Activated naive CD4-positive, alpha-beta T cell treated with anti-CD3 and anti-CD28 coated beads, Interleukin-2, amount 10 ng/mL, durations not matched to agents 7 days and 5 days (primary cell): ENCODE measurements at places on chromosomes 7 and 10.

GRCh38 chr7:82715344-82715743 is 271.8 kb upstream of the CACNA2D1 start:
- no peak for DNase-seq

DNA sequence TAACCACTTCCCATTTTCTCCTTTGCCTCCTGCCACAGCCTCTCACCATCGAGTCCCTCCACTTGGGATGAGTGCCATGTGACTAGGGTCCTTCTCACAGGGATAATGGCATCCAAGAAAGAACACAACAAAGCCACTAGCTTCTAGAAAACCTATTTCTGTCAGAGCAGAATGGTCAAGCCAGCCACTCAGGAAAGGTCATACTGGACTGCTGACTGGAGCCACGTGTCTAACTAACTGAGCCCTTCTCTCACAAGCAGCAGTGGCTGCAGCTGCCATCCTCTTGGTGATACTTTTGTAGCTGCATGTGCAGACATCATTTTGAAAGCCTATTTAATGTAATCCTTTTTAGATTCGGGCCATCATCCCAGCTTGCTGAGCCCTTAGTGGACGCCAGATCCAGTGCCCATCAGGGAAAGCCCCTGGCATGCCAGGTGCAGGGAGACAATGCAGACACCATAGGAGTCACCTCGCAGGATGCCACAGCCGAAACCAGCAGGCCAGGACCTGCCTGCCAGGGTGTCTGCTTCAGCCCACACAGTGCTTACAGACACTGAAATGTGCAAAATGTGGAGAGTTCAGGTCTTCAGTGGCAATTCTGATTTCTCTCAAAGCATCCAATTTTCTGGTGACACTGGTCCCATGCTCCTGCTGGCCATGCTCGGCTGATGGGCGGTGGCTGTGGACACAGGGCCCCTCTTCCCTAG is 98.3 kb upstream of the DDC start:
- no peak for DNase-seq

DNA sequence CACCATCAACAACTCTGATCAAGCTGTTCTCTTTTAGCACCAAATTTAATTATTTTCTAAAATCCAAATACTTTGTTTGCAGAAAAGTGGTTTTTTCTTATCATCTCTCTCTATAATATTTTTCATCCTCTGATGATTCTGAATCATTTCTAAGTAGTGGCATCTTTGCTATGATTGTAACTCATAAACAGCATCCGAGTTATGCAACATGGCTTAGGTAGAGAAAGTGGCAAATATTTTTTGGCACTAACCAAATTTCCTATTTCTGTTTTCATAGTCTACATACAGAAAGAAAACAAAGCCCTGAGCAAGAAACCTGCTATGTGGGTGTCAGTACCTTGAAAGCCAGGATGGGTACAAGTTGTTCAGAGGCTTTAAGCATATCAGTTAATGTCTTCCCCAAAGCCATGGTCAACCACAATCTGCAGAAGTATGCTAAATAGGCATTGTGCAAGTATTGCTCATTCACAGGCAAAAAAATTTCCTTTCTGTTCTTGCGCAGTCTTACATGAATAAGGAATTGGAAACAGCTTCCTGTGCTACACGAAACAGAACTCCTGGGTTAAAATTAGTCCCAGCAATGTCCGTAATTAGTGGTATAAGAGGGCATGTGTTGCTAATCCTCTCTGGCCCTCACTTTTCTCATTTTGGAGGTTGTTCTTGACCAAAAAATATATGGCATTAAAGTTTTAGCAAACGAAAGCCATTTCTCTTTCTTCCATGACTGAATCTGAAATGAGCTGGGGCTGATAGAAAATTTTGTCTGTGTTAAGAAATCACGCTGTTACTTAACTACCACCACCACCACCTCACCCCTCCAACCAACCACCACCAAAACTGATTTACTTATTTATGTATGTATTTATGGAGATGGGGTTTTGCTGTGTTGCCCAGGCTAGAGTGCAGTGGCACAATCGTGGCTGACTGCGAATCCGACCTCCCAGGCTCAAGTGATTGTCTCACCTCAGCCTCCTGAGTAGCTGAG is 325.6 kb upstream of the MAGI2 start:
- DNase-seq: no peak

DNA sequence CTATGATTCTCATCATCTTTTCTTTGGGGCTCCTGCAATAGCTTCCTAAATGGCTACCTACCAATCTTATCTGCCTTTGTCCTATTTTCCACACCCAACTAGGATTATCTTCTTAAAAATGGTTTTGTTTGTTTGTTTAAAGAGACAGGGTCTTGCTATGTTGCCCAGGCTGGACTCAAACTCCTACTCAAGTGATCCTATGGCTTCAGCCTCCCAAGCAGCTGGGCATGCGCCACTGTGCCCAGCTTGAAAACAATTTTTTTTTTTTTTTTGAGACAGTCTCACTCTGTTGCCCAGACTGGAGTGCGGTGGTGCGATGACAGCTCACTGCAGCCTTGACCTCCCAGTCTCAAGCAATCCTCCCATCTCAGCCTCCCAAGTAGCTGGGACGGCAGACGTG is 14.9 kb downstream of the DNMBP start:
- no peak for DNase-seq

- DNase-seq: no peak
These were observed 278.5 kb downstream of the DNAJB6 start for GRCh38 chr7:157615101-157615817.

GRCh38 chr7:107253599-107253998 is 84.8 kb downstream of the HBP1 start:
- DNase-seq: no peak

DNA sequence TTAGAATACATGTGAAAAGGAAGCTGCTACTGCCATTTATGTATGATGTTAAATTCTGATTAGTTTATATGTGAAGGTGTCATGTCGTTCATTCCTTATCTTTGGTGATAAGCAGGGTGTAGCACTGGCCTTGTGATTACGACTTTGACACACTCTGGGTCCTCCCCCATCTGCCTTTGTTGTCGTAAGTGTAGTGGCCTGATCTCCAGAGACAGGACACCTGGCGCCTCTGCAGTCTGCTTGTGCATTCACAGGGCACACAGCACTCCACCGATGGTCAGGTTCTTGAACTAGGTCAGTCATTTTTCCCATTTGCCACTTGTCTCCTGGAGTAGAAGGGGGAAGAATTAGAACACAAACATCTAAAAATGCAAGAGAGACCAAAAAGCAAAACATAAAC is 186.0 kb downstream of the PRKCQ start:
- DNase-seq: no peak

GRCh38 chr10:77189075-77189474 is 448.5 kb downstream of the KCNMA1 start:
- DNase-seq: no peak

GRCh38 chr7:31373337-31374289 is 33.1 kb upstream of the NEUROD6 start:
- no peak for DNase-seq

- no peak for DNase-seq
These were observed 13.4 kb downstream of the SLC13A4 start for GRCh38 chr7:135714534-135715009.

DNA sequence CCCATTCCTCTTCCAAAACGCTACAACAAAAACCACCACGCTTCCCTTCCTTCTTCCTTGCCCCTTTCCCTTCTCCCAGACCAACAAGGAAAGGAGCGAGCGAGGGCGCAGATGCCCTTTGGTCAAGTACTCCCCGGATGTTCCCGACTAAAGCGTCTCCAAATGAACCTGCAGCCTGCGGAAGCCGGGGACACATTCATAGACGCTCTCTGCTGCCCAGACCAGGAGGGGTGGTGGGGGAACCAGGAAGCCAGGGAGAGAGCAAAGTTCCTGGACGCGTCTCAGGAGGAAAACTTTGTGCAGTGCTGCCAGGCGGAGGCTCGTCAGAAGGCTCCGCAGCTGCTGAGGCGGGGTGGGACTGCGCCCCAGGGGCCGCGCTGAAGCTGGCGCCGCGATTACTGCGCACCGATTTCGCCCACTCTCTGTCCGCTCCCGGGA is 754 bp downstream of the SEMA3D start:
- DNase-seq: no peak

DNA sequence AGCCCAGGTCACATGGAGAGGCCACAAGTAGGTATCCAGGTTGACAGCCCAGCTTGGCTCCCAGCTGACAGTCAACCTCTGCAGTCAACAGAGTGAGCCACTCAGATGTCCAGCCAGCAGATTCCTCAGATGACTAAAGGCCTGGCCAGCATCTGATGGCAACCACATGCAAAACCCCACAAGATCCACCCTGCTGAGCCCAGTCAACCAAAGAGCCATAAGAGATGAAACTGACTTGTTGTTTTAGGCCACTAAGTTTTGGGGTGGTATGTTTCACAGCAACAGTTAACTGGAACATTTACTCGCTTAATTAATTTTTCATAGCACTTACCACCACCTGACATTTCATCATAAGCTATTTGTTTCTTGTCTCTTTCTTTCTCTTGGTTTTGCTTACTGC is 107.3 kb upstream of the KDM7A start:
- DNase-seq: no peak

DNA sequence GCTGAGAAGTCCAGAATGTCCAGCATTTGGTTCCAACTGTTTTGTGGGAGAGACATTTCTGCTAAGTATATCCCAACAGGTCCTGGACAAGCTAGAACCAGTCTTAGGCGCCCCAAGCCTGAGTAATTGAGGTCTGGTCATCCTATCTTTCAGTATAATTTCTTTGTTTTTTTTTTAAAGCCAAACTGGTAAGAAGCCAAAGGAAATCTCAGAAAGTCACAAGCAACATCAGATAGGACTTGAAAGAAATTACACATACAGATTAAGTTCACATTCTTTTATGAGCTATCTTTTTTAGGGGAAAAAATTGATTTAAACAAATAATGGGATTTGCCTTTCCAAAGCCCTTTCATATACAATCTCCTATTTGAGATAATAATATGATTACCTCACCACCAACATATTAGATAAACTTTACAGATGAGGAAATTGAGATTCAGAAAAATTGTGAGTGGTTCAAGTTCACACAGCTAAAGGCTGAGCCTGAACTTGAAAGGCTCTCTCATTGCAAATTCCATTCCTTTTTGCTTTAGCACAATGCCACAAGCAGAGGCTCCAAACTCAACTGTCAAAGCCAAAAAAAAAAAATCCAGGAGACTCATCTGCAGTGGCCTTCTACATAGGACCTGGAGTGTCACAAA is 15.0 kb downstream of the PDLIM1 start:
- DNase-seq: no peak

DNA sequence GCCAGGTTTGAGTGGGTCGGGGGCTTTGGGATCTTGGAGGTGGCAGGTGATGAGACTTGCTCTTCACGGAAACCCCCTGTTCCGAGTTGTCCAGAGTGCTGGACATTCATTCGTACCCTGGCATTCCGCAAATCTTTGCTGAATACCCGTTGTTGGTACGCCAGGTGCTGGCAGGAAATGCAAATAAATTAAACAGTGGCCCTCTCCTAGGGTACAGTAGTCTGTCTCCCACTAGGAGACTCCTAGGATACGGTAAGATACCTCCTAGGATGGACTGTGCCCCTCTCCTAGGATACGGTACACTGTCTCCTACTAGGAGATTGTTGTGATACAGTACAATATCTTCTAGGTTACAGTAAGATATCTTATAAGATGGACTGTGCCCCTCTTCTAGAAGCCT is 544 bp downstream of the SEC23IP start:
- no peak for DNase-seq

- DNase-seq: peak; percentile 23
These were observed 208.6 kb upstream of the CCDC6 start for GRCh38 chr10:60114765-60115586.

GRCh38 chr7:103686064-103686463 is 240.1 kb upstream of the SLC26A5 start:
- no peak for DNase-seq

GRCh38 chr10:112507046-112507445 is 60.0 kb downstream of the VTI1A start:
- no peak for DNase-seq

GRCh38 chr7:12609561-12609960 is 39.0 kb downstream of the SCIN start:
- no peak for DNase-seq

- no peak for DNase-seq
These were observed 3.7 kb downstream of the TMEM140 start for GRCh38 chr7:135151533-135151932.

- no peak for DNase-seq
These were observed 96.9 kb upstream of the AGK start for GRCh38 chr7:141454338-141454737.

- no peak for DNase-seq
These were observed 945.9 kb downstream of the GRID1 start for GRCh38 chr10:85420501-85421191.

GRCh38 chr10:116779076-116779687 is 36.8 kb upstream of the HSPA12A start:
- no peak for DNase-seq

DNA sequence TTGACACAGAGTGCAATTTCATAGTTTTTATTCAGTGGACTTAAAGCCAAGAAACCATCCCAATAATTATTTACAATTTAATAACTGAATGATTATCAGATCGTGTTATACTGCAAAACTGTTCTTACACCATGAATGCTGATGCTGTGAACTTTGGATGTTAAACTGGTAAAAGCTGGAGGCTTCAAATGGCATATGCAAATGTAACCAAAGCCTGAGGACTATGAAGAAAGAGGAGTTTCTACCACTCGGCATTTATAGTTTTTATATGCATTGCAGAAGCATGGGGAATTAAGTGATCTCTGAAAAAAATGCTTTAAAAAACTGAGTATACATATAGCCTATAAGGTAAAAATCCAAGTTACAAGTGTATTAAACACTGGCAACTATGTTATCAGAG is 42.4 kb downstream of the RNF32 start:
- no peak for DNase-seq

DNA sequence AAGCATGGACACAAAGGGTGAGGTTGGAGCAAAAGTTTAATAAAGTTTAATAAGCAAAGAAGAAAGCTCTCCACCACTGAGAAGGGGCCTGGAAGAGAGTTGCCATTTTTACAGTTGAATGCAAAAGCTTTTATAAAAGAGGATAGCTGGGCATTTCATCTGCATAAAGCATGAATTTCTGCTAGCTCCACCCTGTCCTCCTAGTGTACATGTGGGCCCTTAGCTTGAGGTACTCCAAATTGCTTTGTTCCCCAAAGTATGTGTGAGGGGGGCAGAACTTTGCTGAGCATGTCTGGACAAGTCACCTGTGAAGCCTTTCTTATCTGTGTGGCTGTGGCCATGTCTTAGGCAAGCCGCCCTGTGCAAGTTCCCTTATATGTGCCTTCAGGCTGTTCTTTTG is 22.6 kb upstream of the CROT start:
- DNase-seq: no peak

- DNase-seq: no peak
These were observed 18.2 kb downstream of the WBP1L start for GRCh38 chr10:102761981-102762380.

- peak; percentile 34 for DNase-seq
These were observed at the start of gene IL6 for GRCh38 chr7:22726907-22727713. Gene IL6 (plus strand): TSS chr7:22727200. CDS start chr7:22727263, 63 bp downstream.

GRCh38 chr7:73437621-73438416 is 4.2 kb downstream of the FZD9 start:
- DNase-seq: no peak
